Right cardiac atrium (tissue), 5 donors: ENCODE measurements at places on chromosomes 11 and 22. TPM values are rescaled to one million over a fixed set of nuclear protein-coding genes. Genes with fewer than 3 reads are reported as not detected.

The CRYAB gene
- total RNA-seq, result 5,673 TPM

- DNase-seq, result no peak
These were observed 125.6 kb upstream of the CSNK2A3 start for GRCh38 chr11:11478687-11479086.

- no peak for DNase-seq
These were observed 283.2 kb downstream of the ST3GAL4 start for GRCh38 chr11:126638648-126639047.

GRCh38 chr11:66080055-66080817 lies 10.2 kb downstream of the PACS1 start:
- DNase-seq, result peak; percentile 56

- no peak for DNase-seq
These were observed 5.8 kb downstream of the BAD start for GRCh38 chr11:64278576-64279190.

GRCh38 chr11:82771781-82772180 lies 38.1 kb upstream of the FAM181B start:
- DNase-seq, result no peak

The ARHGAP42 gene
- total RNA-seq, result 6.6 TPM

DNA sequence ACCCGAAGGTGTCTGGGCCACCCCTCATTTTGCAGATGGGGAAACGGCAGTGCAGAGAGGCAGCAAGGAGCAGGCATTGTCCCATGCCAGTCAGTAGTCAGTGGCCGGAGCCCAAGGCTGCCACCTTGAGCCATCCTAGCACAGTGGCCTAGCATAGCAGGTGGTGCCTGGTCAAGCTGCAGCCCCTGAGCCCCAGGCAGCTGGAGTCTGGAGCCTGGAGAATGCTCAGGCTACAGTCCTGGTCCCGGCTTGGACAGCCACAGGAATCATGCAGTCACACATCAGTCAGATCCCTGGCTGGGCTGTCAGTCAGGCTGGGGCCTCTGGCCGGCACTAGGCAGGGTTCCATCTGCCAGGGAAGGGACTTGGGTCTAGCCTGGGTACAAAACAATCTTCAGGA lies 18.6 kb downstream of the KCNC1 start:
- DNase-seq, result no peak

- DNase-seq, result no peak
These were observed 70.1 kb upstream of the MYOD1 start for GRCh38 chr11:17649261-17649660.
